SHP77 treated with DMSO at 0.1 percent for 48 hours (cell line): ENCODE measurements at places on chromosomes 6 and 20.

GRCh38 chr6:100626721-100627120, 162.0 kb upstream of the SIM1 start:
- no peak for DNase-seq

DNA sequence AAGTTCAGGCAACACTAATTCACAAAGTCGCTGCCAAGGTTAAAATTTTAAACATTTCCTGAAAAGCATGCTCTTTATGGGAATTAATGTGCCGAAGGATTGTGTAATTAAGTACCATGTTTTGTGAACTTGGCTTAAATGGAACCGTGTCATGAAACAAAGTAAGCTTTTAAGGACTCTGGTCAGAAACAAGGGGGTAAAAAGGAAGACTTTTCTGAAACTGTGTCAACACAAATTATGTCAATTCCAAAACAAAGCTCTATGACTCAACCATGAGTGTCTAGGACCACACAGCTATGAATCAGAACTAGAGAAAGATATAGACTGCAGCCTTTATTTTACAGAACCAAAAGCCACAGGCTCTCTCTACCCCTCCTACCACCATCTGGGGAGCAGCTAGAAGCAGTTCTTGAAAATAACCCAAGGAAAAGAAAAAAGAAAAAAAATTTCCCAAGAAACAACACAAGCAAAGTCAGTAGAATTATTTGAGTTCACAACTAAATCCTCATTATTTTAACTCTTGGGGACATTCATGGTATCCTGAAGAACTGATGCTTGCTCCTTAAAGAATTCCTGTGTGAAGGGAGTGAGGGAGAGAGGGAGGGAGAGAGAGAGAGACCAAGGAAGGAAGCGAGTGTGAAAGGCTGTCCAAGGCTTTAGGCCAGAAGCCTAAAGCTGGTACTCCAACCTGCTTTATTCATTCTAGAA, 81.9 kb downstream of the ZMYND8 start:
- no peak for DNase-seq

DNA sequence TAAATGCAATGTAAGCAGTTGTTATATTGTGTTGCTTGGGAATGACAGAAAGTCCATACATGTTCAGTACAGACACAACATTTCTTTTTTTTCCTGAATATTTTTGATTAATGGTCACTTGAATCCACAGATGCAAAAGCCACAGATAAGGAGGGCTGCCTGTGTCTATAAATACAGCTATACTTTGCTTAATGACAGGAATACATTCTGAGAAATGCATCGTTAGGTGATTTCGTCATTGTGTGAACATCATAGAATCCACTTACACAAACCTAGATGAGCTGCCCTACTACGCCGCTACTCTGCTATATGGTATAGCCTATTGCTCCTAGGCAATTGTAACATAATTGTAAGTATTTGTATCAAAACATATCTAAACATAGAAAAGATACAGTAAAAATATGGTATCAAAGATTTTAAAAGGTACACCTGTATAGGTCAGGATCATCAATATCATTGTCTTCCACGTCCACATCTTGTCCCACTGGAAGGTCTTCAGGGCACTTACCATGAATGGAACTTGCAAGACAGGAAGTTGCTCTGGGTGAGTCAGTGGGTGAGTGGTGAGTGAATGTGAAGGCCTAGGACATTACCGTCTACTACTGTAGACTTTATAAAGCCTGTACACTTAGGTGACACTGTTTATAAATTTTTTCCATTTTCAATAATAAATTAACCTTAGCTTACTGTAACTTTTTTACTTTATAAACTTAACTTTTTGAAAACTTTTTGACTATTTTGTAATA, 27.9 kb upstream of the POPDC3 start:
- DNase-seq, result no peak

DNA sequence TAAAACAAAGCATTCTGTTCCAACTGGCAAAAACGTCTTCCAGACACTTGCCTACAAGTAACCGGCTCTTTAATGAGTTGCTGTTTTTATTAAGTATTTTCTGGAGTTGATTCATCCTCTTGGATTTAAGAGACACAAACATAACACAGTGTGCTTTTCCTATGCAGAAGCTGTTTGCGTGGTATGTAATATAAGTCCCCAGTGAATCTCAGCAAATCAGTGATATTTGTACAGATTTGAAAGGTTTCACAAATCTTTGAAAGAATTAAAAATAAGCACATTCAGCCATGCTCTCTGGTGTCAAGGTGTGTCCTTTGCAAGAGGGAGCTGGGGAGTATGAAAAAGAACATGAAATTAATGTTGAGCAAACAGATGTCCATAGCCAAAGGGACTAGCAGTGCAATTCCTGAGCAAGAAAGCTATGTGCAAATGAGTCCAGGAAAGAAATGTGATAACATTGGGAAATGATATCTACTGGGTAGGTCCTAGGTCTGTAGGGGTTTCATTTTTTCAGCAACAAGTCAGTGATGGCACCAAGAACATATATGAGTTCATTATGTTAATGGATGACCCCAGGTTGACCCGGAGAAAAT, 170.1 kb upstream of the PHACTR1 start:
- no peak for DNase-seq

DNA sequence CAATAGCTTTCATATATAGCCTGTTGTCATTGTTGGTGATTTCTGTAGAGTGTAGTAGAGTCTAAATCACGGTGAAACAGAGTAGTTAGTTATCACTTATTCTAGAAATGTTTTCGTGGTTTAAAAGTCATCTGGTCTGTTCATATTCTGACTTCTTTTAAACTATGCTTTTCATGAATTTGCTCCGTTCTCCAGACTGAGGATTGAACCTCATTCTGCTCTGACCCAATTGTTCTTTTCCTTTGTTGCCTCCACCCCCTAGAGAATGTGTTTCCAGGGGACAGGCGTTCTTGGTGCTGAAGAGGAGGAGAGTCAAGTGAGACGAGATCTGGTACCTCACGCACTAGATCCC, 748 bp upstream of the ZNF292 start:
- DNase-seq, result no peak

DNA sequence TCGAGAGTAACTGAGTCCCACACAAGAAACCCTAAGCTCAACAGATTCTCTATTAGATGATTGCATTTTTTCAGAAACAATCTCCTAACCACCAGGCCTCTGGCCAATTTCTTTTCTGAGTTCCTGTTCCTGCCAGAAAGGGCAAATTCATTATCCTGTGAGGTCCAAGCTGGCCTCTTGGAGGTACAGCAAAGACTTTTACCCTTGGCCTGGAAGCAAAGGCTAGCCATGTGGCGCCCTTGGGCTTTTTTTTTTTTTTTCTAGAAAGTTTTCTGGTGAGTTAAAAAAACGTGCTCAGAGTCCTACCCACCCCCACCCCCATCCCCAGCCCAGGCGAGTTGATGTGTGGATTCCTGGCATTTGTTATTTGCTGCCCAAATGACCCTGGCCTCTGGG, 59.0 kb upstream of the EEF1A1 start:
- no peak for DNase-seq

DNA sequence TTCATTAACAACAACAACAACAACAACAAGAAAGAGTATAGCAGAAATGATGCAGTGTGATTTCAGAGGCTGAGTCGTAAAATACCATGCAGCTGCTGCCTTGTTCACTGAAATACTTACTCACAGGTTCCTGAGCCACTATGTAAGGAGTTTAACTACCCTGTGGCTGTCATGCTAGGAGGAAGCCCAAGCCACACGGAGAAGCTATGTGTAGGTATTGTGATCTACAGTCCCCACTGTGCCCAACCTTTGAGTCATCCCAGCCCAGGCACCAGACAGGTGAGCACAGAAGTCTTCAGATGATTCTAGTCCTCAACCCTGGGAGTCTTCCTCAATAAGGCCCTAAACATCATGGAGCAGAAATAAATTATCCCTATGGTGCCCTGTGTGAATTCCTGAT, 14.6 kb upstream of the RALY start:
- DNase-seq, result no peak

- no peak for DNase-seq
Observed at GRCh38 chr6:105078386-105078708, 101.5 kb downstream of the POPDC3 start.

DNA sequence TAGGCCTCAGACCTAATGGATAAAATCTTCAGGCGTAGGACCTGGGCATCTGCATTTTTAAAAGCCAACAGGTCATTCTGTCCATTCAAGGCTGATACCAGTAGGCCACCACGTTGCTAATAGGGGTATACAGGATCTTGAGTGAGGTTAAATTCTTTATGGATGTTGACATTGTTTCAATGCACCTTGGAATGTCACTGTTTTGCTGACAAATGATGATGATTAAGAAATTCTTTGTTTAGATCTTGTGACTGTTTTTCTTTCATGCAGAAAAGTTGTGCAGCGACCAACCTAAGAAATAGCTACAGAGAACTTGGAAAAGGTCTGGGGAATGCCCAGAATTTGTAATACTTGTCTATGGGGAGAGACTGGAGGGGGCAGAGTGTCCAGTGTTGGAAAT, 101.1 kb upstream of the CLDN20 start:
- no peak for DNase-seq

GRCh38 chr20:46406986-46407670, 713 bp upstream of the ELMO2 start:
- DNase-seq, result peak; percentile 74

GRCh38 chr6:134816300-134816699, 133.6 kb downstream of the ALDH8A1 start:
- no peak for DNase-seq
